ENCODE measurements at places on chromosomes 4 and X.

DNA sequence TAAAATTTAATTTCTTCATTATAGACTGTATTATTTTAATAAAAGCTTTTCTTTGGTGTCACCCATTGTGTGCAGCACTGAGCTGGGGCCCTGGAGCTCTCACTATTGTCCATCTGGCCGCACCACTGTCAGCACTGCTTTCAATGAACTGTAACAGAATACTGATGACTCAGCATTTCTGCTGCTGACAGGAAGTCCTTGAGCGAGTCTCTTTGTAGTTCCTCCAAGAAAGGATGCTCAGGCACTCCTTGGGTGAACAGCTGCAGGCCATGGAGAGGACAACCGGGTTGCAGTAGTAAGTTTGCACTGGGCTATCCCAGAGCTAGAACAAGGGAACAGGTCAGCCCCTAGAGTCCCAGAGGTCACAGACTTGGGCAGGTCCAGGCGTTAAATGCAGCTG is 81.6 kb downstream of the SORBS2 start:
- DNase-seq: no peak

DNA sequence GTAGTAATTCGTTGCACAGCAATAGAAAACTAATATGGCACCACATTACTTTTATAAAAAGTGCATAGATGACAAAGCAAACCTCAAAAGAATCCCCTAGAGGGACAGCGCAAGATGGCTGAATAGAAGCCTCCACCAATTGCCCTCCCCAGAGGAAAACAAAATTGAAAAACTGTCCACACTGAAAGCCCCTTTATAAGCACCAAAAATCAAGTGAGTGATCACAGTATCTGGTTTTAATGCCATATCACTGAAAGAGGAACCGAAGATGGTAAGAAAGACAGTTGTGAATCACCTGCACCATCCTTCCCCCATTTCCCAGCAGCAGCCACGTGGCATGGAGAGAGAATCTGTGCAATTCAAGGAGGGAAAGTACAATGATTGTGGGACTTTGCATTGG is 522.2 kb downstream of the GLUD2 start:
- DNase-seq: no peak

GRCh38 chr4:77073981-77074380 is 1.8 kb downstream of the CCNI start:
- no peak for DNase-seq

- DNase-seq: no peak
Observed at GRCh38 chr4:102843273-102843672, 15.9 kb upstream of the UBE2D3 start.

DNA sequence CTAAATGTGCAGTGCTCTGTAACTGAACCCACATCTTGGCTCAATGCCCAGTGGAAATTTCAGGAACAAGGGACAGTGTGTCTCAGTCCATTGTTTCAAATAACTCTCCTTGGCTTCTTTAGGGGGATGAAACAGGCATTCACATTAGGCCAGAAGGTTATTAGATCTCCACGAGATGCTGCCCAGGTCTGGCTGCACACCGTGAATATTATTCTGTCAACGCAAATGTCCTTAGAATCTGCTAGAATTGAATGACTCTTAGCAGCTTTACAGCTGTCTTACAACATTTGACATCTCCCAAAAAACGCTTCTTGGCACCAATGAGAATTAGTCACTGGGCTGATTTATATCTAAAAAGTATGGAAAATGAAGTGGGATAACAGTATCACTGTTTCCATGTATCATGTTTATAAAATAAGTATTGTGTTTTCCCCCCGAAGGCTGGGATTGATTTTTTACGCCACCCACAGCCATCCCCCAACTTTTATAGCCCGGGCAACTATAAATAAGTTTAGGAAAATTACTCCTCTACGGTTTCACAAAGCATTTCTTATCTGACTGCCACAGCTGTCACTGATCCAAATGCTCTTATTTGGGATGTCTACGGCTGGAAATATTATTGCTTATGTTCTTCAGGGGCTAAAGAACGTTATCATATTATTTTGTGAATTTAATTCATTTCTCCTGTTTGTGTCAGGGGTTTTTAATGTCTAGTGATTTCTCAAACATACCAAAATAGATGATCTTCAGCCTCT is 559.7 kb upstream of the FAT1 start:
- DNase-seq: no peak

GRCh38 chr4:9898596-9899305 is 117.3 kb downstream of the DRD5 start:
- DNase-seq: no peak

- DNase-seq: no peak
Observed at GRCh38 chr4:3257556-3258482, 8.9 kb downstream of the MSANTD1 start.

DNA sequence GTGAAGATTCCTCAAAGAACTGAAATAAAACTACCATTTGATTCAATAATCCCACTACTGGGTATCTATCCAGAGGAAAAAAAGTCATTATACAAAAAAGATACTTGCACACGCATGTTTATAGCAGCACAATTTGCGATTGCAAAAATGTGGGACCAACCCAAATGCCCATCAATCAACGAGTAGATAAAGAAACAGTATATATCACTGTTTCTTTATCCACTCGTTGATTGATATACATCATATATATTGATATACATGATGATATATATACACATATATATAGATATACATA is 13.6 kb upstream of the AFP start:
- DNase-seq: no peak

DNA sequence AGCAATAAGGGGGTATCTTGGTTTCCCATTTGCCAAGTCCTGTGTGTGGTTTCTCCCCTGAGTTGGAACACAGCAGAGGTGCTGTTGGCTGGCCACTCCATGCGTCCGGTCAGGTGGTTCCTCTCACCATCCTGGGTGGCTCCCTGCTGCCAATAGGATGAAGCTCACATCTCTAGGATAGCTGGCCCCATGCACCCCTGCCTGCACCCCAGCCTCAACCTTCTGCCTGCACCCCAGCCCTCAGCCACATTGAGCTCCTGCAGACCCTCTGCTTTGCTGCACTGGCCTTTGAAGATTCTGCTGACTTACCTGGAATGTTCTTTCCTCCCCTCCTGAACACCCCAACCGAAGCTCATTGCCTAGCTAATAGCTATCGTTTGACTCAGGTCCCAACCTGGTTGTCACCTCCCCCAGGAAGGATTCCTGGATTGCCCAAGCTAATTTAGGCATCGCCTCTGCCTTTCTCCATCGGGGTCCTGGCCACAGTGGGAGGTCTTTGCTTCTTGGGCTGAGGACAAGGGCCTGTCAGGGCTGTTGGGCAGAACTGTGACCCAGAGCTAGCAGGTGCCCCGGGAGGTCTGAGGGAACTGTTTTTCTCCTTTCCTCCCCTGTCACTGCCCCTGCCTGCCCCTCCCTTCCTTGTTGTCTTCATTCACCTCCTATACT is 36.6 kb upstream of the GRPEL1 start:
- no peak for DNase-seq

- no peak for DNase-seq
Observed at GRCh38 chr4:13386405-13387107, 97.6 kb downstream of the RAB28 start.

GRCh38 chr4:165684177-165684805 is 188.7 kb upstream of the TLL1 start:
- DNase-seq: no peak

GRCh38 chr4:150130933-150131332 is 52.7 kb downstream of the DCLK2 start:
- no peak for DNase-seq

- no peak for DNase-seq
Observed at GRCh38 chrX:136318895-136319597, 18.3 kb downstream of the ADGRG4 start.

DNA sequence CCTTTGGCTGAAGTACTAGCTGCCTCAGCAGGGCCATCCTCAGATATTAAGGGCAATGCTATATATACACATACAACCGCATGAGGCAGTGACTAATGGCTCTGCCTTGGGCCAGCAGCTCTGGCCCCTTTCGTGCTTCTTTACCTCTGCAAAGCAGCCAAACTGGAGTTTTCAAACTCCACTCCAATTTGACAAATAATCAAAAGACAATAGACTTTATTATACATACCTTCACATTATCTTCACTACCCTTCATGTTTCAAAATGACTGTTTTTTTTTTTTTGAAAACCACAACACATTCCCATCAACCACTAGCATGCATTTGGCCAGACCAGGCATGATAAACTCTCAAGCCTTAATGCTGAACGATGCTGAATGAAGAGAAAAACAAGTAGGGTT is 187.7 kb downstream of the ENOX2 start:
- no peak for DNase-seq

GRCh38 chr4:77843628-77844027 is 19.0 kb upstream of the MRPL1 start:
- DNase-seq: no peak

- DNase-seq: no peak
Observed at GRCh38 chr4:163536091-163536490, 41.6 kb downstream of the TMA16 start.

DNA sequence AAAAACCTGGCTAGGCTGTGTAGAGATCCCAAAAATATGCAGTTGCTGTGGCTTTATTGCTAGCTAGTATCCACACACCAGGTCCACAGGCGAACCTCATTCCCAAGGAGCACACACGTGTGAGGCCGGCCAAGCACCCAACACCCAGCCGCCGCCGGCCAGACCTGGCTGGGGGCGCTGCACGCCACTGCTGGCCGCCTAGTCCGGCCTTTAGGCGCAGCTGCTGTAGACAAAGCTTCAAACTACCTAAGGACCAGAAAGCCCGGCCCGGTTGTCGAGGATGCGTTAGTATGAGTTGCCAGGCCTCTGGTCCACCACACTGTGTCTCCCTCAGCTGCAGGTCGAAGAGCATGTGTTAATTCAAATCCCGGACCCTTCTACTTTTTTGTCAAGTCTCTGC is 3.1 kb downstream of the POU3F4 start:
- DNase-seq: no peak

DNA sequence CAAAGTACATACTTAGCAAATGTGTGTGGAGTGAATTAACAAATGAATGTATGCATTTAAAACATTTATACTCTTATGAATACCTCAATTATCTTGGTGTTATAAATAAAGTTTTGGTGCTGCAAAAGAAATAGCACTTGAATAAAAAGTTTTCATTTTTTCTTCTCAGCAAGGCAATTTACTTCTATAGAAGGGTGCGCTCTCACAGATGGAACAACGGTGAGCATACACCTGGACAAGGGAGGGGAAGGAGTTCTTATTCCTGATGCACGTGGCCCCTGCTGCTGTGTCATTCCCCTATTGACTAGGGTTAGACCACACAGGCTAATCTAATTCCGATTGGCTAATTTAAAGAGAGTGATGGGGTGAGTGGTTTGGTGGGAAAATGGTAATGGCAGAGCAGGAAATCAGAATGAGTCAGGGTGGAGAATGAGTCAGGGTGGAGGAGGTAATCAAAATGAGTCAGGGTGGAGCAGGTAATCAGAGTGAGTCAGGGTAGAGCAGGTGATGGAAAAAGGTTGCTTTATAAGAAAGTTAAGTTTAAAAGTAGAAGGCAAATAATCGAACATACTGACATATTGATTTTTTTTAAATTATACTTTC is 28.2 kb upstream of the PGK1 start:
- no peak for DNase-seq

- no peak for DNase-seq
Observed at GRCh38 chr4:183968931-183969330, 63.8 kb downstream of the STOX2 start.

GRCh38 chrX:70183091-70183490 is 5.8 kb downstream of the DGAT2L6 start:
- DNase-seq: no peak

- no peak for DNase-seq
Observed at GRCh38 chr4:40623707-40624106, 6.0 kb downstream of the RBM47 start.

- no peak for DNase-seq
Observed at GRCh38 chr4:143251779-143252178, 67.1 kb downstream of the USP38 start.

DNA sequence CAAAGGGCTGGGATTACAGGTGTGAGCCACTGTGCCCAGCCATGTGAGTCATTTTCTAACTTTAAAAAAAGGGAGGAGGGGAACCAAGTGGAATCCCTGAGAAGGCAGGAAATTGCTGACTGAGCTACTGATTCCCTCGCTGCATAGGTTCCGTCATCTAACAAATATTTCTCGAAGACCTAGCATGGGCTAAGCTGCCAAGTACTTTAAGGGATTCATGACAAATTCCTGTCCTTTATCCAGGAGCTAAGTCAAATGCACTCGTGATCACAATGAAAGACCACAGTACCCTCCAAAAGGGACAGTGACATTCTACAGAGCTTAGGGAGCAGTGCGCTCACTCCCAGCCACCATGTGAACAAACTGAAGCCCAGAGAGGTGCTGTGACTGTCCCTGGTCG is 33.2 kb upstream of the MAN2B2 start:
- DNase-seq: no peak

GRCh38 chr4:26126143-26126718 is 194.6 kb upstream of the RBPJ start:
- DNase-seq: no peak

DNA sequence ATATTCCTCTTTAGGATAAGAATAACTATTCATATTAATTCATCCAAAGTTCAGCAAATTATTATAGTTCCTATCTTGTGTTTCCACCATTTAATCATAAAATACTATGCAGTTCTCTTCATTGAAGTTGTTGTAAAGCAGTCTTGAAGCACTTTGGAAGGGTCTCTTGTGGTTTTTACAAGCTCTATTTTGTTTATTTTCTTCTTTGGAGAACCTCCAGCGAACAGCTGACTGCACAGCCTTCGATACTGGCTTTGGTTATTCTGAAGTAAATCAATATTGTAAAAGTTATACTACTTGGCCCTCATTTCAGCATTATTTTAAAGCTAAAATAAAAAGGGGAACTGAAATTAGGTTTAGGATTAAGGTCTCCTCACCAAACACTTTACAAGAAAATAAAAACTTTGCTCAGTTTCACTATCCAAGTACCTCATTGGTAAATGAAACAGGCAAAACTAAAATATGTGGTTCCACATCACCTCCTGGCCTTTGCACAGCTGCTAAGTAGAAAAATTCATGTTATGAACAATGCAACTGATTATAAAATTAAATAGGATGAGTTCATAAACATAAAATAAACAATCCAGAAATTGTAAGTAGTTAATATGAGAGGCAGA is 1629.2 kb upstream of the ADGRL3 start:
- DNase-seq: no peak

- DNase-seq: no peak
Observed at GRCh38 chr4:23134331-23134730, 441.6 kb downstream of the GBA3 start.

- no peak for DNase-seq
Observed at GRCh38 chrX:42585842-42586621, 191.9 kb downstream of the PPP1R2C start.

All from upper lobe of right lung (tissue), 1 donor.